Neural progenitor cell (in vitro differentiated cells): ENCODE measurements at places on chromosomes 3 and 15. TPM values are rescaled to one million over a fixed set of nuclear protein-coding genes. Genes with fewer than 3 reads are reported as not detected.

Gene HDC
- total RNA-seq = 0.62 TPM in 1 of 2 replicates, not detected in the other

Gene GP5
- 0.03 TPM in 1 of 2 replicates, not detected in the other for total RNA-seq

DNA sequence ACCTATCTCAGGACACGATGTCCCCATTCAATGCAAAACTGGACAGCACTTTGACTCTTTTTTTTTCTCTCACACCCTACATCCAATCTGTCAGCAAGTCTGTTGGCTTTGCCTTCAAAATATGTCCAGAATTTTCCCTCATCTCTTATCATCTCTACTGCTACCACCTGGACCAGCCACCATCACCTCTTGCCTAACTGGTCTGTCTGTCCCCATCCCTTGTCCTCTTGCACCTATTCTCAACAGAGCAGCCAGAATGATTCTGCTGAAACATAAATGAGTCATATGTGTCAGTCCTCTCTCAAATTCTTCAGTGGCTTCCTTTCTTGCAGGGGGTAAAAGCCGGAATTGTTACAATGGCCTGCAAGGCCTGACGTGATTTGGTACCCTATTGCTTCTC lies 105.8 kb downstream of the CYP19A1 start:
- no peak for DNase-seq

DNA sequence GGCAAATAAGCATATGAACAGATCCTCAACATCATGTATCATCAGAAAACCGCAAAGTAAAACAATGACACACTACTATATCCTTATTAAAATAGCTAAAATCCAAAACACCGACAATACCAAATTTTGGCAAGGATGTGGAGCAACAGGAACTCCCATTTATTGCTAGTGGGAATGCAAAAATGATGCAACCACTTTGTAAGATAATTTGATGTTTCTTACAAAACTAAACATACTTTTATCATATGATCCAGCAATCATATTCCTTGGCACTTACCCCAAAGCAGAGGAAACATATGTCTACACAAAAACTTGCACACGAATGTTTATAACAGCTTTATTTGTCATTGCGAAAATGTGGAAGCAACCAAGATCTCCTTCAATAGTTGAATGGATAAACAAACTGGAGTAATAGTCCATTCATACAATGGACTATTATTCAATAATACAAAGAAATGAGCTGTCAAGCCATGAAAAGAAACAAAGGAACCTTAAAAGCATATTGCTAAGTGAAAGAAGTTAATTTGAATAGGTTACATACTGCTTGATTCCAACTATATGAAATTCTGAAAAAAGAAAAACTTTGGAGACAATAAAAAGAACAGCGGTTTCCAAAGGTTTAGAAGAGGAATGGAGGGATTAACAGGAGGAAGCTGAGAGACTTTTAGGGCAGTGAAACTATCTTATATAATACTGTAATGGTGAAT lies 172.0 kb downstream of the VPS13C start:
- DNase-seq = no peak

DNA sequence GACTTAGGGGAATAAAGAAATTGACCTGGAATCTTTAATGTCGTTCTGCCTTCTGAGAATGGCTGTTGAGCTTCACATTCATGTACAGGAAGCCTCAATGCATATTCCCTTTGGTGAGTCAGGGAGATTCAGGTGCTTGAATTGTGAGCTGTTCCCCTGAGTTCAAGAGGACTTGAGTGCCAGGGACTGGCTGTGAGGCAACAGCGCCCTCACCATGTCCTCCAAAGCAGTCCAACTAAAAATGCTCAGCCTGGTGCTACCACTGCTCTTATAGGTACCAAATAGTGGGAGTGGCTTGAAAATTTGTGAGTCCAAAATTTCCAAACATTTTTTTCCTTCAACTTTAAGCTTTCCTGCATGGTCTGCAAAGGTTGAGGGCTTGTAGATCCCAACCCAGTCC lies 54.1 kb downstream of the LEO1 start:
- DNase-seq = peak; percentile 60

- DNase-seq = no peak
Observed at GRCh38 chr3:37279856-37280255, 105.5 kb upstream of the LRRFIP2 start.

- DNase-seq = peak; percentile 73
Observed at GRCh38 chr3:31968927-31969418, 12.1 kb downstream of the OSBPL10 start.

- no peak for DNase-seq
Observed at GRCh38 chr3:134094491-134094890, 64.8 kb upstream of the SLCO2A1 start.

GRCh38 chr3:138384531-138384930 lies 36.2 kb downstream of the MRAS start:
- no peak for DNase-seq

Gene POLQ
- total RNA-seq = 15.6 and 33.2 TPM in 2 replicates

- no peak for DNase-seq
Observed at GRCh38 chr3:56122911-56123310, 345.4 kb downstream of the ERC2 start.

- no peak for DNase-seq
Observed at GRCh38 chr15:88800026-88800425, 3.2 kb upstream of the ACAN start.

- no peak for DNase-seq
Observed at GRCh38 chr15:64693134-64693533, 82.3 kb downstream of the RBPMS2 start.

GRCh38 chr3:177318559-177318958 lies 121.3 kb upstream of the TBL1XR1 start:
- no peak for DNase-seq

Gene CCDC54
- total RNA-seq = not detected in 2 replicates

- DNase-seq = no peak
Observed at GRCh38 chr3:38459499-38460048, 5.9 kb downstream of the ACVR2B start.

DNA sequence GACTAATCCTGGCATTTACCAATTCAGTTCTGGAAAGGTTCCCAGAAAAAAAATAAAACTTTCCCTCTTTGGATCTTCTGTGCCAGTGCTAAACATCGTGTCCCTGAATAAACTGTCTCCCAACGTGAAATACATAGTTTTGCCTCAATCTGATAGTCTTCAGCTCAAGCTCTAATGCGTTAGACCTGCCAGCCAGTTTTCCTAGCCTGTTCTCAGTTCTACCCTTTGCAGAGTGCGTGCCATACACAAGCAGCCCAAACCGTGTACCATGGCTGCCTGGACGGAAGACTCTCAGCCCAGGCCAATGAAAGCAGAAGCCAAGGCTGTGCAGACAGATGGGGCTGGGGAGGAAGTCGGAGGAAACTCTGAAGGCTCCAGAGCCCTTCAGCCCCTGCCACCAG lies 11.4 kb upstream of the OCA2 start:
- DNase-seq = no peak
